GM18507 (cell line): ENCODE measurements at places on chromosomes 4 and X.

DNA sequence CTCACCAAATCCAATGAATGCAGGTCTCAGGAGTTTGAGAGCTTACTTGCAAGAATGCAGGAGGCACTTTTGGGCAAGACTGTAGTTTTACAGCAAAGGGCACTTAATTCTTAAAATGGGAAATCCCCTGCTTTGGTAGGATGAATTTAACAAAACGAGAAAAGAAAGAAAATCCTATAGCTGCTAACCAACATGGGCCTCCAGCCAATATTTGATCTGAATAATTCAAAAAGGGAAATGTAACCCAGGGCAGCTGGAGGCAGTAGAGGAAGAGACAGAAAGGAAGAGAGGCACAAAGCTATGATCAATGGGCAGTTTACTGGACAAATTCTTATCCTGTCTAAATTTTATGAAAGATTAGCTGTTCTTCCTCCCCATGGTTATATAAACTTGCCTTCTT lies 142.3 kb downstream of the SH3KBP1 start:
- no peak for DNase-seq

- DNase-seq, result no peak
These were observed 59.1 kb upstream of the ACSL1 start for GRCh38 chr4:184884883-184885282.

GRCh38 chrX:23664496-23664895 lies 2.8 kb upstream of the PRDX4 start:
- DNase-seq, result no peak

DNA sequence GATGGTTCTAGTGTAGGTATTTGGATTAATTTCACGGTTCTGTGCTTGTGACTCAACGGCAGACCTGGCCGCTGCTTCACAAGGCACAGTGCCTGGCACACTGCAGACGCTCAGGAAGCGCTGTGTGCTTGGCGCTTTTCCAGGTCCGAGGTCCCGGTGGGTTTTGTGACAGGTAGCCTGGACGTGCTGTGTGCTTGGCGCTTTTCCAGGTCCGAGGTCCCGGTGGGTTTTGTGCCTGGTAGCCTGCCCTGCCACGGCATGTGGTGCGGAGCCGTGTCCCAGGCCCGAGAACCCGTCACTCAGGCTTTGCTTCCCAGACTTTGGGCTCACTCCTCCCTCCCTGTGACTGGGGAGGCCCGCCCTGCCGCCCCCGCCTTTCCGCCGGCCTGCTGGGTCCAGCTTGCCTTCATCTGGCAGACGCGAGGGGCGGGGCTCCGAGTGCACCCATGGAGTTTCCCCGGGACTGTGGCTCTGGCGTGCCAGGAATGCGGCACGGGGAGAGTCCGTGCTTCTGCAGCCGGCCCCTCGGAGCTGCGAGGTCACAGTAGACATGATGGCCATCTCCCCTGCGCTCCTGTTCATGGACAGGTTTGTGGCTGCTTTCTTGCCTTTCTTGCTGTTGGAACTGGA lies 44.2 kb downstream of the TBC1D14 start:
- no peak for DNase-seq

DNA sequence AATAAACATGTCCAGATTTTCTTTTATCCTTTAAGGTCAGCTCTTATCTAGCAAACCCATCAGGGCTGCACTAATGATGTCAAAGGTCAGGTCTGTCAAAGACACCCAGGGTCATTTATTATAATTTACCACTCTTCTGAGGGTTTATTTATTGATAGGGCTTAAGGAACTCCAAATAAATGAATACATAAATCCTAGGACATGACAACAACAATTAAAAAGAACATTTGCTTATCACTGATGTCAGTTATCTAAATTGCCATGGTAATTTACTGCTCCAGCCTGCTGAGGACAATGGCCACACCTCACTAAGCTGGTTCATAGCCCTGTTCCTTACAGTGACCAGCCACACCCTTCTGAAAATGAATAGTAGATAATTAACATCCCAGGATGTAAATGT lies 317.1 kb downstream of the UNC5C start:
- DNase-seq, result no peak

DNA sequence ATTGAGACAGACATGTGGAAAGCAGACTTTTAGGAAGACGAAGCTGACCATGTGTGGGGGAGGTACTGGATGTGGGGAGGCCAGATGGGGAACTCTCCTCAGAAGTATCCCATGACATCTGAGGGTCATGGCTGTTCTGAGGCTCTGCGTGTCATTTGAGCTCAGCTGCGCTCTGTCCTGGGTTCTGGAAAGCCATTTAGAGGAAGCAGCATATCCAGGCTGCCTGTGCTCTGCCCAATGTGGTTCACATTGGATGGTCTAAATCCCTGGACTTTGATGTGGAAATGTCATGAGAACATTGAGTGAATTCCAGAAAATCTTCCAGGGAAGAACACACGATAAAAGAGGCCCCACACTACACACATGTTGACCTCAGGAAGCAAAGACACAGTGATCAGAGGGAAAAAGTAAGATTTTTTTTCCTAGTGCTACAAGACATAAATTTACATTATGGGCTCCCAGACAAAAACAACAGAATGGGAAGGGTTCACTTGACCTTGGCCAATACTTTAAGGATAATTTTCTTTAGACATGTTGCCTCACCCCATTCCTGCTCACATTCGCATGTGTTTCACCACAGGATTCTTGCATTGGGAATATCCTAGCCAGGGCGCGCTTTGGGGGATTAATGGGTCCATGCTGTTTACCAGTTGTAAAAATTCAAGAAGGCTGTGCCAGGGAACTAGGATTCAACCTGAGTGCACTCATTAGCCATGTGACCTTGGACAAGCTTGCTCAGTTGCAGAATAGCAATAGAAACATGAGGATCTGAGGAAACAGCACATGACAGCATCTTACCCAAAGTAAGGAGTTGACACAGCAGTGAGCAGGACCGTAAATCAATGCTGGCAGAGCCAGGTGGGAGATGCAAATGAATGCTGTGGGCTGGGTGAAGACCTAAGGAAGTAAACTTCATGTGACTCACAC lies 73.2 kb upstream of the C1QTNF7 start:
- DNase-seq, result no peak

DNA sequence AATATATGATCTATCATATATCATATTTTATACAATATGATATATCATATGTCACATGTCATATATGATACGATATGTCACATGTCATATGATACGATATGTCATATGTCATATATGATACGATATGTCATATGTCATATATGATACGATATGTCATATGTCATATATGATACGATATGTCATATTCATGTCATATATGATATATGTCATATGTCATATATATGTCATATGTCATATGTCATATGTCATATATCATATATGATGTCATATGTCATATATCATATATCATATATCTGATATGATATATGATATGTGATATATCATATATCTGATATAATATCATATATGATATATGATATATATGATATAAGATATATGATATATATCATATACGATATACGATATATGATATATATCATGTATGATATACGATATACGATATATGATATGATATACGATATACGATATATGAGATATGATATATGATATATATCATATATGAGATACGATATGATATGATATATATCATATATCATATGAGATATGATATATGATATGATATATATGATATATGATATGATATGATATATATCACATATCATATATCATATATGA lies 122.3 kb upstream of the USP9X start:
- DNase-seq, result no peak

DNA sequence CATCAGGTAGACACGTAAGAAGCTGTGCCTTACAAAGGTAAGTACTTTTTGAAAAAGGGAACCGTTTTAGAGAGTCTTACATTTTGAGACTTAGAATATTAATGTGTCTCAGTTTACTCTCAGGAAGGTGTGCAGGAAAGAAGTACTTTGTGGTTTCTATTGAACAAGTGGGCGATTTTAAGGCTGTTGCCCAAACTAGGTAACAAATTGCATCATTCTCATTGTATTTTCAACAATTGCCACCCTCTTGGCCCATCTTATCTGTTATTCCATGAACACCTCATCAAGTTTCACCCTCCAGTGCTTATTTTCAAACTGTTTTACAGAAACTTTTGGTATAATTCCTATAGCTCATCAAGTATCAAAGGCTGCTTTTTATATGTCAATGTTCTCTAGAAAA lies 158.3 kb downstream of the SLC4A4 start:
- DNase-seq, result no peak

- DNase-seq, result no peak
These were observed 14.7 kb upstream of the ANXA5 start for GRCh38 chr4:121711263-121712000.

DNA sequence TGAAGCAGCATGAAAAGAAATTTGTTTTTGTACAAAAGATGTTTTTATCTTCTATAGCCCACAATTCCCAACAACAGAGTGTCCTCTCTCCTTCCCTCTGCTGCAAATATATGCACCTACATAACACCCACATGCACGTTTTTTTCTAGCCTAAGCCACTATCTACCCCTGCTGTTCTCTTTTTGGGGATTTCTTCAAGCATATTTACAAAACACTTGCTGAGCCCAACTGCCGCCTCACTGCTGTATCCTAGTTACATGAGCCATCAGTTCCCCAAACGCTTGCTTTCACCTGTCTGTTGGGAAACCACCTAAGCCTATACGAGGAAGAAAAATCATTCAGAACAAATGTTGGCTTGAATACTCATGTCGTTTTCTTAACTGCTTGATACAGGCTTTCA lies 127.2 kb downstream of the CHRNA9 start:
- no peak for DNase-seq

DNA sequence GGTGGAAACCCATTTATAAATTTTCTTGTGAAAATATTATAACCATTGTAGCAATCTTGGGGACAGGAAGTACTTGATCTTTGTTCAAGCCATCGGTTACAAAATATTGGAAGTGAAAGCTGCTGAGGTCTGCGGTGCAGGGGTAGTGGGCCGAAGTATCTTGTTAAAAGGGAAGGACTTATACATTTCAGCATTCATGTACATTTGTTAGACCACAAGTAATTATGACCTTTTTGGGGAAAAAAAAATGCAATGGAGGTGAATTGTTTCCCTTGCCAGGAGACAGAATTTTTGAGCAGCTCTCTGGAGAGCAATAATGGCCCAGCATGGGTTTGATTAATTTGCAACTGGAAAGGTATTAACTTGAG lies 121.3 kb downstream of the EGF start:
- DNase-seq, result peak; percentile 49

DNA sequence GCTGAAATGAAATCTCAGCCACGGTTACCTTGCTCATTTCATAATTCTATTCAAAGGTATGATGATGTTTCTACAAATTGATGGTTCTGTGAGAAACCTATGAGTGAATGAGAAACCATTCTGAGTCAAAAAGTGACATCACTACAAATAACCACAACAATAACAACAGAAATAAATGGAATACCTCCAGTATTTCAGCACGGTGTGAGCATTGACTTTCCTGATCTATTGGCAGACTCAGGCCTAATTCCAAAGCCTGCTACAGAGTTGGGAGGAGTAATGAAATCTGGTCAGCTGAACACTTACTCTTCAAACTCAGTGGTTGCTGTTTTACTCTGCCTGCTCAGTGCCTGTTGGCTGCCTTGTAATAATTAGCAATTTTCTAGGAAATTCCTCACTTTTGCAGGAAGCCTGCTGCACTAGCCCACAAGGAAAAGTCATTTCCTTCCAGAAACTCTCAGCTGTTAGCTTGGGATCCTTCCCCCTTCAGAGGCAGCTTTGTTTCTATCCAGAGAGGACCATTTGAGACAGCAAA lies 18.8 kb upstream of the SYNPO2 start:
- DNase-seq, result no peak

DNA sequence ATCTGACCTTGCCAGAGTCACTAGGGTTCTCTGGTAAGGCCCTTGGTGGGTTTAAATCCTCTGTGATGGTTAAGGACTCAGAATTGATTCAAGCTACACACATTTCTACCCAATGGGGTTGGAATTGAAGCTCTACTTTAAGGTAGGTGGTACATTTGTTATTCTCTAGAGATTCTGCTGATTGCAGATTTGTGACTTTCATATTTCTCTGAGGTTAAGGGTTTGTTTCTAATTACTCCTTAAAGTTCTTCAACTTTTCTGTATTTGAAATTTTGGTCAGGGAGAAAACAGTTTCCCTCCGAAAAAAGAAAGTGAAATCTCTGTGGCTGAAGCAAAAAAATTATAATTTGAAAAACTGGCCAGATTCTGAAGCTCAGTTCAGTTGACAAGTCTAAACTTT lies 25.8 kb upstream of the USP46 start:
- no peak for DNase-seq

DNA sequence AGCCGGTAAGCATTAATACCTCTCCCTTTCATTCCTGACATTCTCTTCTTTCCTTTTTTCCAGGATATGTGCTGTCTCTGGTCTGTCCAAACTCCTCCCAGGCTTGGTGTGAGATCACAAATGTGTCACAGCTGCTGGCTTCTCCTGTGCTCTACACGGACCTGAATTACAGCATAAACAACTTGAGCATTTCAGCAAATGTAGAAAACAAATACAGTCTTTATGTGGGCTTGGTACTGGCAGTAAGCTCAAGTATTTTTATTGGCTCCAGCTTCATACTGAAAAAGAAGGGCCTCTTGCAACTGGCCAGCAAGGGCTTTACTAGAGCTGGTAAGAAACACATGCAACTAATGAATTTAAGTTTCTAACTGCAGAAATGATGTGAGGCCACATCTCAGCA lies 8.4 kb downstream of the NIPAL1 start:
- no peak for DNase-seq

GRCh38 chrX:8820910-8821527 lies 19.8 kb upstream of the FAM9A start:
- DNase-seq, result no peak

DNA sequence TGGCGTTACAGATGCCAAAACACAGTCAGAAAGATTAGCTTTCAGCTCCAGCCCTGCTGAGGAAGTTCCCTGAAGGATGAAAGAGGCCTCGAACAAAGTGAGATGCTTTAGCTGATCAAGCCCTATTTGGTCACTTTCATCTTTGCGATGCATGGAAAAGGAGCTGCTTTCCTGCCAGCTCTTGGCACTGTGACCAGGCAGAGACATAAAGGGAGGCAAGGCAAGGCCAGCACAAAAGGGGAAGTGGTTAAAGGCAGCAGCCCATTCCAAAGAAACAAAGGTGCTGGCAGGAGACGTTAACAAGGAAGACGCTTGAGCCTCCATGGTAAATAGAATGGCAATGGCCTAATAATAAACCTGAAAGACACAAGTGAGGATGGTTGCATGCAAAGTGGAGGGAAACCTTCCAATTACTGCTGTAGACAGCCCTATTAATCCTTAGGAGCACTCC lies 617.1 kb upstream of the INTU start:
- DNase-seq, result no peak

DNA sequence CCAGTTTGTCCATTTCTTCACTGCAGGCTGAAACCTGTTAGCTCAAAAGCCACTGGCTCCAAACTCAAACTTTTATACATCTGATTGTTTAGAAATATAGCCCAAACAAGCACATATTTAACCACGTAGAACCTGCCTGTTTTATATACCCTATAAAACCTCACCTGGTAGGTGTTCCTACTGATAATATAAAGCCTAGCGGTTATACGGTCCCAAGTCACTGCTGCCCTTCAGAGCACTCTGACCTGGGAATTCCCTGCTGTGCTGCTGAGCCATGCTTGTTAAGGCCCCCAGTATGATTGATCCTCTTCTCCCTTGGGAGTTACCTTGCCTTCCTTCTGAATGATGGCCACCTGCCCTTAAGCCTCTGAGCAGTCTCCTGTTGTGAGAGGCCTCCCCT lies 432.8 kb upstream of the LCORL start:
- DNase-seq, result no peak
